ENCODE measurements at places on chromosomes 6 and 20. TPM values are rescaled to one million over a fixed set of nuclear protein-coding genes. Genes with fewer than 3 reads are reported as not detected.

Gene CALHM5
- total RNA-seq = not detected

Gene RSPH9
- not detected for total RNA-seq

DNA sequence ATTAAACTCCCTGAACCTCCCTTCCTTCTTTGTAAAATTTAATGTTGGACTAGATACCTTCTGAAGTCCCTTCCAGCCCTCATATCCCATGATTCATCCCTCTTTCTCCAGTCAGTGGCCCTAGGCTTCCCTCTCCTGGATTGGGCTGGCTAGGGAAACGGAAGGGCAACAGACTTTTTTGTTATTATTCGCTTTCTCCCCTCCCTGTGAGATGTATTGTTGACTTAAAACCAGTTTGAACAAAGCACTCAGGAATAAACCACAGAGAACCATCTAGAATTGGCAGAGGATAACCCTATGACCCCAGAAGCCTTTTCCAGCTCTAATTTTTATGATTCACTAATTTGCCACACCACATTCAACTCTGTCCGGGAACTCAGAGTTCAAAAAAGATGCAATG, 239.7 kb upstream of the SUPT3H start:
- no peak for DNase-seq
- H3K36me3 ChIP-seq = peaks cover 4% of the 10 kb centered on the region
- H3K4me1 ChIP-seq = peaks cover 60% of the 10 kb centered on the region
- H3K4me3 ChIP-seq = no peak overlapping the region

GRCh38 chr6:1191141-1191630, 120.7 kb upstream of the FOXQ1 start:
- no peaks in the 10 kb centered on the region for H3K36me3 ChIP-seq
- H3K27ac ChIP-seq = no peak overlapping the region
- DNase-seq = no peak
- no peak overlapping the region for H3K4me3 ChIP-seq
- H3K4me1 ChIP-seq = no peaks in the 10 kb centered on the region
